T-helper 2 cell treated with Interferon-gamma antibody and Interleukin-4, amounts not matched to agents 5 μg/mL and 100 μg/mL, for 36 hours (primary cell): ENCODE measurements at places on chromosomes 3 and 15.

GRCh38 chr15:67762610-67763368 is 62.5 kb upstream of the SKOR1 start:
- peak; percentile 72 for DNase-seq

DNA sequence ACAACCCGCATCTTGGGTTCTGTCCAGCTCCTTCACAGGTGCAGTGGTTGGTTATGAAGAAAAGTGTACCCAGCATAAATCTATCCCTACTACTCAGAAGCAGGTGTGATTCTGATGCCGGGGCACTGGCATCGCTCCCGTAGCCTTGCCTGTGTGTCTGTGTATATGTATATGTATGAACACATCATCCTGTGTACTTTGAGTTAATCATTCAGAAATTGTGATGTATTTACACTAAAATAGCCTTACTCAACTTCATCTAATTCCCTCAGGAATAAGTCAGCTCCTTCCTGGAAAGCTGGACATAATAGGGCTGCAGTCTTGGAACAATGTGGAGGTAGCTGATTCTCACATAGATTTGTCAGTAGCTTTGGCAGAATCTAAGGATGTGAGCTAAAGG is 6.7 kb upstream of the ZBED2 start:
- DNase-seq: no peak

DNA sequence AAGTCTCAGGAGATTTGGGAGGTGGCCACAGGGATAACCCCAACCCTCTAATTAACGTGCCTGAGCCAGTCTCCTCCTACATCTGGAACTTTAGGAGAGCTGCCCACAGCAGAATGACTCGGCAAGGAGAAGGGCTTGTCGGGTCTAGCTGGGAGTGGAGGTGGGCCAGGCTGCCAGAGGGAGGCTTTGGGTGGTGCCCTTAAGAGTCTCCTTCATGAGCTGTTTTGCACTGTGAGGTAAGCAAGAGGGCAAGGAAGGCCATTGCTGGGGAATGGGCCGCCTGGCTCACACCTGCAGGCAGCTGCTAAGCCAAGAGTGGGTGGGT is 3.6 kb upstream of the TNK2 start:
- DNase-seq: no peak

DNA sequence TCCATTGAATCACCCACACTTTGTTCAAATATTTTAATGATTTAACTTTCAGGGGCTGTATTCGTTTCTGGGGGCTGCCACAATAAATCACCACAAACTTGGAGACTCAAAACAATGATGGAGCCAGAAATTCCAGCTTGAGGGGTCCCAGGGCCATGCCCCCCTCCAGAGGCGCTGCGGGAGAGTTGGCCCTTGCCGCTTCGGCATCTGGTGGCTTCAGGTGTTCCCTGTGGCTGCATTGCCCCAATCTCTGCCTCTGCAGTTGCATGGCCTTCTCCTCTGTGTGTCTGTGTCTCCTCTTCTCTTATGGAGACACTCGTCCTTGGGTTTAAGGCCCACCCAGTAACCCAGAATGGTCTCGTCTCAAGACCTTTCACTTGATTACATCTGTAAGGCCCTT is 144.7 kb downstream of the CHSY1 start:
- DNase-seq: no peak

DNA sequence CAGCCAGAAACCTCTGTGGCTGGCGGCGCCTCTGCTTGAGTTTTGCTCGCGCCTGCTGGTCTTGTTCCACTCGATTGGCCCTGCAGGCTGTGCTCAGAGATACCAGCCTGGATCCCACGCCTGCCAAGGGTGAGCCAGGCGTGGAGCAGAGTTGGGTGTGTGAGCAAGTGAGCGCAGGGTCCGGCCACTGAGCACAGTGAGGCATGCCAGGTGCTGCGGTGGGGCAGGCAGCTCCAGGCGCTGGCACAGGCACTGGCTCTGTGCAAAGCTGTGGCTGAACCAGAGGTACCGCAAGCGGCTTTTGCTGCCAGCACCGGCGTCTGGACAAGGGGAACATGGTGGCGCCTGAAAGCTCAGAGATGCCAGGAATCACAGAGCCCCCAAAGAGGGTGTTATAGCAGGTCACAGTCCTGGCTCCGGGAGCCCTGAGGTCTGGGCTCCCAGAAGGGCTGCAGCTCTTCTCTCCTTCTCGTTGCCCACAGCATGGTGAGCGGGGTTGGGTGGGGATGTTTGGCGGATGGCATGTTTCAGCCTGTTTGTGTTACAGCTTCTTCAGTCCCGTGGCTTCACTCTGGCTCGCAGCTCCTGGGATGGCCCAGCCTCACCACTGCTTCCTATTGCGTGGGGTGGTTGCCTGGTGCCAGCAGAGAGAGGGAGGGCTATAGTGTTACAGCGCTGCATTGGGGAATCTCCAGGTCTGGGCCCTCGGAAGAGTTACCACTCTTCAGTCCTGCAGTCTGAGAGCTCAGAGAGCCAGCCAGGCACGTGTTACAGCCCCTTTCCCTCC is 73.9 kb downstream of the NR1D2 start:
- no peak for DNase-seq

- DNase-seq: no peak
Observed at GRCh38 chr3:18223974-18224373, 201.2 kb downstream of the SATB1 start.

DNA sequence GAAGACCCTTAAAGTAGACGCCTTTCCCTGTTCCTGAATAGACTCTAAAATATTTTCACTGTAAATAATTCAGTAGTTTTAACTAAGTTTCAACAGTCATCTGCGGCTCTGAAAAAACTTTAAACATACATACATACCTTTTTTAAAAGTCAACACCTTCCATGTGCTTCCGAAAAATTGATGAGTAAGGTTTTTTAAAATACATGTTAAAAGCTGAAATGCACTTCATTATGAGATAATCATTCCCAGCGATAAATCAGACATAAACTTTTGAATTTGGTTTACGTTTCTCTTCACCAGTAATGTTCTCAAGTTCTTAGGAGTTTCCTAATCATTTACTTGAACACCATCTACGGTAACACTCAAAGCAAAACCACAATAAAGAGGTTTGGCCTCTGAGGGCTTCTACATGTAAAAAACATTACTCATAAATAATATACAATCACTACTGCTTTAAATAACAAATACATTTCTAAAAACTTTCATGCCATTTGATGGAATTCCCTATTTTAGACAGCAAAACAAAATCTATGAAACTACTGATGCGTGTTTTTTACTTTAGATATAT is 403.5 kb downstream of the SHQ1 start:
- no peak for DNase-seq

- no peak for DNase-seq
Observed at GRCh38 chr3:100982710-100983109, 10.5 kb downstream of the ABI3BP start.

- DNase-seq: peak; percentile 80
Observed at GRCh38 chr3:50572158-50572557, 2.8 kb downstream of the HEMK1 start.

DNA sequence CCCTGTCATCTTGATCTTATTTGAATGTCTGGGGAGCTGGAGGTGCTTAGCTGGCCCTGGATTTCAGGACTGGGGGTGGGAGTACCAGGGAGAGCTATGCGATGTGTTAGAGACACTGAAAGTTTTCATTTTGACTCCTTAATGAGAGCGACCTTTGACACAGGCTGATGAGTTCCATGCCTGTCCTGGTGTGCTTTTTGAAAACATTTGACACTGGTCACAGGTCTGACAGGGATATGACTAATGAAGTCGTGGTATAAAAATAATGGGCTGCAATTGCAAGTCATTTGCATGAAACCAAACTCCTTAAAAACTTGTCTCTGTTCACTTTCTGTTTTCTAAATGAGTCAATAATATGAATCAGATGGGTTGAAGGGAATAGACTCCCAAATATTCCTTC is 81.9 kb downstream of the MECOM start:
- DNase-seq: no peak

DNA sequence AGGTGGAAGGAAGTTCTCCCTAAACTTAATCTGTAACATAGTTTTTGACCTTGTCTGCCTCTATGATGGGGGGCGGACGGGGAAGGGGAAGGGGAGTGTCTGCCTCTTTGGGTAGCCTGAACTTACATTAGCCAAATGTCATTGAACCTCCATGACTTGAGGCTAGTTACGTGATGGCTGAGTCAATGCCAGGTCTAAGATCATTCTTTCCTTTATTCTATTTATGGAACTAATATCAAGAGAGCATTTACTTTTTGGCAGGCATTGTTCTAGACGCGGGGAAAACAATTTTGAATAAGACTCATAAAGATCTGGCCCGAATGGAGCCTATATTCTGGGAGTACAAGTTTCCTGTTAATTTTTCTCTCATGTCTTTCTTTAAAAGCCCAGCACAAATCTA is 340.7 kb upstream of the C2CD4B start:
- DNase-seq: no peak

DNA sequence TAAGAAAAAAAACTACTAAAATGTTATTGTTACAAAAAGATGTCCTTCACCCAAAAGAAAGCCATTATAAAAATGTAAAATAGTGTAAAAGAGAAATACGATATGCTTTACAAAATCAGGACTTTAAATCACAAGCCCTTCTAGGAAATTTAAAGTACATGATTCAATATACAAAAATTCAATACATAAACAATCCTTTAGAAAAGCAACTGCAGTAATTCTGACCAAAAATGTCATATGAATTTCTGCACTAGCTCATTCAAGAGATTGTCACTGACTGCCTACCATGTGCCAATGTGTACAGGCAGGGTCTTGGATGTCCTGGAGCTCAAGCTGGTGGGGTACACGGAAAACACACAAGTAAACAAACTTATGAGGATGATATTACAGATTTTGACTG is 2.5 kb downstream of the MORC1 start:
- DNase-seq: no peak

DNA sequence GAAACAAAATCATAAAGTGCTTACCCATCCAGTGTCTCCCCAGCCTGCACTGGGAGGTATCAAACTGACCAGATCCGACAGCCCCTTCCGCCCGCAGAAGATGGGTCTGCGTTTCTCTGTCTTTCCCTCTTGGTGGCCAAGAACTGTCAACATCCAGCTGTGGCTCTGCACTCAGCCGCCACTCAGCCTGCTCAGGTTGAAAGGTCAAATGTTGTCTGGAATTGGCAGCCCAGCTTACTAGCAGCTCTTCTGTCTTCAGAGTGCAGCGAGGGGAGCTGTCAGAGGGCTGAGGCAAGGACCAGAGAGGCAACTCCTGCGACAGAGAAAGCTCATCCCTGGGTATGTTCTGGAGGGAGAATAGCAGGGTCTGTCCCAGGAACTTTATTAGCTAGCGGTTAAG is 45.4 kb downstream of the GOLGA6L2 start:
- DNase-seq: no peak

GRCh38 chr3:170599091-170599490 is 13.2 kb upstream of the SLC7A14 start:
- no peak for DNase-seq

DNA sequence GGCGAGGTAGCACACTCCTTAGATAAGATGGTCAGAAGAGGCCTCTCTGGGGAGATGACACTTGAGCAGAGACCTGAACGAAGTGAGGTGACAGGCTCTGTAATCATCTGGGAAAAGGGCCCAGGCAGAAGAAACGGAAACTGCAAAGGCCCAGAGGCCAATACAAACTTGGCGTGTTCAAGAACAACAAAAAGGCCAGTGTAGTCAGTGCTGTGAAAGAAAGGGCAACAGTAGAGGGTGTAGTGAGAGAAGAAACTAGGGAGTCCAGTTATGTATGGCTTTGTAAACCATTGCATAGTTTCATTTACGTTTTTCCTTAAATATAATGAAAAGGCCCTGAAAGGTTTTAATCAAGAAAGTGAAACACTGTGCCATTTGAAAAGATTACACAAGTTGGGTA is 31.8 kb downstream of the PLD1 start:
- DNase-seq: no peak

DNA sequence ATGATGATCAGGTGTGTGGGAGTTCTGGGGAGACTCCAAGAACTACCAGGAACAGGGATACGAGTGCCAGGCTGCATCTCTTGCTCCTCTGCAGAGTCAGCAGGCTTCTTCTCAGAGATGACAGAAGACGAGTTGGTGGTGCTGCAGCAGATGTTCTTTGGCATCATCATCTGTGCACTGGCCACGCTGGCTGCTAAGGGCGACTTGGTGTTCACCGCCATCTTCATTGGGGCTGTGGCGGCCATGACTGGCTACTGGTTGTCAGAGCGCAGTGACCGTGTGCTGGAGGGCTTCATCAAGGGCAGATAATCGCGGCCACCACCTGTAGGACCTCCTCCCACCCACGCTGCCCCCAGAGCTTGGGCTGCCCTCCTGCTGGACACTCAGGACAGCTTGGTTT is 7.9 kb downstream of the PRRT3 start:
- DNase-seq: no peak

DNA sequence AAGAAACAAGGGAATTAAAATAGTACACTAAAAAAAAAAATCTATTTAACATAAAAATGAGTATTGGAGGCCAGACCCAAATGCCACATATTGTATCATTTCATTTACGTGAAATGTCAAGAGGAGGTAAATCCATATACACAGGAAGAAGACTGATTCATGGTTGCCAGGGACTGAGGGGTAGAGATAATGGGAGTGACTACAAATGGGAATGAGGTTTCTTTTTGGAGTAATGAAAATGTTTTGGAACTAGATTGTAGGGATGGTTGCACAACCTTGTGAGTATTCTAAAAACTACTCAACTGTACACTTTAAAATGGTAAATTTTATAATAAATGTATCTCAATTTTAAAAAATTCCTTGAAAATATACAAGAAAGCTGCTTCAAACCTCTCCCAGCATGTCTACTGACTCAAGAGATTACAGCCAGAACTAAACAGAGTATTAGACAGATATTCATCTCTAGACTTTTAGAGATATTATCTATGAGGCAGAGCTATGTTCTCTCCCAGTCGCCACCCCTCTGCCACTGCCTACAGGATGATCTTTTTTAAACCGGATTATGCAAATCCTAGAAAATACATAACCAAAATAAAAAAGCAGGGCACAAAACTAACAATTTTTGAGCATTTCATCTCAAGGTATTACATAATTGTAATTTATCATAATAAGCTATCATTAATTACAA is 6.2 kb downstream of the HLTF start:
- DNase-seq: no peak

DNA sequence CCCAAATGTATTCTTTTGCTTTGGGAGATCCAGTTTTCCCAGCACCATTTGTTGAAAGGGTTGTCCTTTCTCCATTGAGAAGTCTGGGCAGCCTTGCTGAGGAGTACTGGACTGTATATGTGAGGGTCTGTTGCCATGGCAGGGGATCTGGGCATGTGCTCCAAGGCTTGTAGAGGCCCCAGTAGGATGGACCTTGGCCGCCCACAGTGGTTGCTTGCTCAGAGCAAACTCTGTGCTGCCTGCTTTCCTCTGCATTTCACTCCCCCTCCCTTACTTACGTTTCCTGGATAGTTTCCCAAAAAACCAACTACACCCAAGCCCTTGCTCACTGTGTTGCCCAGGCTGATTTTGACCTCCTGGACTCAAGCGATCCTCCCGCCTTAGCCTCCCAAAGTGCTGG is 97.2 kb upstream of the PRR23E start:
- DNase-seq: no peak
